Neural crest cell (in vitro differentiated cells): ENCODE measurements at places on chromosomes 5 and 9. TPM values are rescaled to one million over a fixed set of nuclear protein-coding genes. Genes with fewer than 3 reads are reported as not detected.

The MED10 gene
- 29.0 and 29.4 TPM in 2 replicates for total RNA-seq

The NDFIP1 gene
- total RNA-seq = 43.4 and 43.6 TPM in 2 replicates

DNA sequence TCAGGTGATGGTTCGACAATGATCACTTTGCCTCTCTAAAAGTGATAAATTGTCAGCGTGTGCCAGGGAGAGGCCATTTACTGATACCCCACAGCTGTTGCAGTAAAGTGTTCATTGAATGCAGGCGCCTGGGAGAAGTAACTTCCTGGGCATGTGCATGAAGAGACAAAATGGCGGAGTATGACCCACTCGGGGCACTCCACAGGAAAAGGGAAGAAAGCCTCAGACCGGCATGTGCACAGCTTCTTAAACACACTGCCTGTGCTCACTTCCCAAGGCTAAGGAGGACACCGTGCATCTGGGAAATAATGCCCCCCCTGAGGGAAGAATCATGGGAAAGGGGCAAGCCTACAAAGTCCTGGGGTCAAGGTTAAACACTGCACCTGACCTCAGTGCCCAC, 329.5 kb downstream of the ICE1 start:
- no peak for DNase-seq
- no peak overlapping the region for H3K27ac ChIP-seq
- peaks cover 20% of the 10 kb centered on the region for H3K27me3 ChIP-seq
- no peaks in the 10 kb centered on the region for H3K4me1 ChIP-seq
- H3K36me3 ChIP-seq = no peaks in the 10 kb centered on the region
- H3K4me3 ChIP-seq = no peak overlapping the region

- H3K36me3 ChIP-seq = peaks cover 10% of the 10 kb centered on the region
- H3K4me3 ChIP-seq = no peak overlapping the region
- no peak for DNase-seq
- no peak overlapping the region for H3K27ac ChIP-seq
- H3K27me3 ChIP-seq = no peaks in the 10 kb centered on the region
These were observed 69.3 kb downstream of the COL5A1 start for GRCh38 chr9:134710901-134711300.

DNA sequence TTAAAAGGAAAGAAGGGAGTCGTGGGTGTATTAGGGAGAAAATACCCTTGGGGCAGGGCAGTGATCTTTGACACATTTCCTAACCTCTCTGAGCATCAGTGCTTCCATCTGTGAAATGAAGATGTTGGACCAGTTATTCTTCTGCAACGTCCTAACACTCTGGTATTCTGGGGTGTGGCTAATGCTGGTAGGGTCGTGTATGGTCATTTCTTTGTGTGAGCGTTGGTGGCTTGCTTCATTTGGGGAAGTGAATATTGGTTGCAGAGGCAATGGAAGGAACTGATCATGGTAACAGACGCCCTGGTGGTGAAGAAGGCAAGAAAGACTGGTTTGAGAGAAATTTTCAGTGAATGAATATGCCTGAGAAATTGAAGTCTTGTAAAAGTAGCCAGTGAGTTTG, 67.9 kb upstream of the TTC23L start:
- H3K4me1 ChIP-seq = peaks cover 41% of the 10 kb centered on the region
- peak overlapping the region; percentile 57 for H3K27ac ChIP-seq
- DNase-seq = no peak
- H3K36me3 ChIP-seq = peaks cover 32% of the 10 kb centered on the region
- no peaks in the 10 kb centered on the region for H3K27me3 ChIP-seq

DNA sequence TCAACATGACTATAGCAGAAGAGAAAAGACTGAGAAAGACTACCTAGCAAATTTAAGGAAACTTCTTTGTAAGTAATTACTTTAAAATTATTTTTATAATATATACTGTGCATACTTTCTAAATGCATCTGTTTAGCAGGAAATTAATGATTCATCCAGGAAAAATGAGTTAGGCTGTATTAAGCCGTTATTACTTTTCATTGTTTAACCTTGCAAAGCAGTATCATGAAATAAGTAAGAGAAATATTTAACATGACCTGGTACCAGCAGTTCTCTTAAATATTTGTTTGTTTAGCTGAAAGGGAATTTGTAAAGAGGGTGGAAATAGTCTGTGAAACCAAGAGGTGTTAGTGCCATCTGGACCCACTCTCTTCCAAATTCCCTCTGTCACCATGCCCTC, 175.0 kb downstream of the GNAQ start:
- peaks cover 33% of the 10 kb centered on the region for H3K4me1 ChIP-seq
- H3K4me3 ChIP-seq = no peak overlapping the region
- DNase-seq = no peak
- no peak overlapping the region for H3K27ac ChIP-seq
- peaks cover 21% of the 10 kb centered on the region for H3K36me3 ChIP-seq

- H3K27me3 ChIP-seq = no peaks in the 10 kb centered on the region
- peaks cover 45% of the 10 kb centered on the region for H3K4me1 ChIP-seq
- no peak for DNase-seq
- peak overlapping the region; percentile 18 for H3K4me3 ChIP-seq
These were observed 233.9 kb upstream of the ZNF608 start for GRCh38 chr5:124980163-124980941.
